ENCODE measurements at places on chromosomes 7 and 10.

DNA sequence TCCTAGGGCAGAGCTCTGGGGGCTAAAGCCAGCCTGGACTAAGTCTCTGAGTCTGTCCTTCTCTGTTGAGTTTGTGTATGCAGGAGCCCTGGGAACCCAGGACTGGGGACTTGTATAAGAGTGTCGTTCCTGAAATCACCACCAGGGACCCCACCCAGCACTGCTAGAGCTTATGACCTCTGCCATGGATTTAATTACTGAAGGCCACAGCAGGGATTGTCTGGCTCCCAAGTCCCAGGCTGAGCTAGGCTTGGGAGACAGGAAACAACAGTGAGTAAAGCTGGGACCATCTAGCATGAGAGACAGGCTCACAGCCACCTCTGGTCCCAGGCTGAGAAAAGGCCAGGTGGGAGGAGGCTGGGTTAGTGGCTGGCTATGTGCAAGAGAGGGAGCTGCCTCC, 1.4 kb upstream of the TSPAN15 start:
- DNase-seq = no peak

DNA sequence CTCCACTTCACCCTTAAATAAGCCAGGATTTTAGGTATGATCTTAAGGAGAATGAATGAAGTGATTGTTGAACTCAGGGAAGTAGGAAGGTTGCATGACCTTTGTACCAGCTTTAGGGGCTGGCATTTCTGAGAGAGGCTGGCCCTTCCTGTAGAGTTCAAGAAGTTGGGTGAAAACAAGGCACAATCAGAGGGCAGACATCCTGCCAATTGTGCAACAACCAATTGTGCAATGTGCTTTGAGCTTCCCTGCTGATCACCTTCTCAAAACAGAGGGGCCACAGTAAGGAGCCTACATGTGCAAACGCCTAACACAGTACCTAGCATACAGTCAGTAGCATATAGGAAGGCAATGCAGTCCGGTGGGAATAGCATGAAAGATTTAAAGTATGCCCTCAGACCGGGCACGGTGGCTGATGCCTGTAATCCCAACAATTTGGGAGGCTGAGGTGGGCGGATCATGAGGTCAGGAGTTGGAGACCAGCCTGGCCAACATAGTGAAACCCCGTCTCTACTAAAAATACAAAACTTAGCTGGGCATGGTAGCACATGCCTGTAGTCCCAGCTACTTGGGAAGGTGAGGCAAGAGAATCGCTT, 5.4 kb downstream of the CPVL start:
- DNase-seq = no peak

GRCh38 chr10:78491812-78492211, 458.1 kb downstream of the RPS24 start:
- DNase-seq = no peak

DNA sequence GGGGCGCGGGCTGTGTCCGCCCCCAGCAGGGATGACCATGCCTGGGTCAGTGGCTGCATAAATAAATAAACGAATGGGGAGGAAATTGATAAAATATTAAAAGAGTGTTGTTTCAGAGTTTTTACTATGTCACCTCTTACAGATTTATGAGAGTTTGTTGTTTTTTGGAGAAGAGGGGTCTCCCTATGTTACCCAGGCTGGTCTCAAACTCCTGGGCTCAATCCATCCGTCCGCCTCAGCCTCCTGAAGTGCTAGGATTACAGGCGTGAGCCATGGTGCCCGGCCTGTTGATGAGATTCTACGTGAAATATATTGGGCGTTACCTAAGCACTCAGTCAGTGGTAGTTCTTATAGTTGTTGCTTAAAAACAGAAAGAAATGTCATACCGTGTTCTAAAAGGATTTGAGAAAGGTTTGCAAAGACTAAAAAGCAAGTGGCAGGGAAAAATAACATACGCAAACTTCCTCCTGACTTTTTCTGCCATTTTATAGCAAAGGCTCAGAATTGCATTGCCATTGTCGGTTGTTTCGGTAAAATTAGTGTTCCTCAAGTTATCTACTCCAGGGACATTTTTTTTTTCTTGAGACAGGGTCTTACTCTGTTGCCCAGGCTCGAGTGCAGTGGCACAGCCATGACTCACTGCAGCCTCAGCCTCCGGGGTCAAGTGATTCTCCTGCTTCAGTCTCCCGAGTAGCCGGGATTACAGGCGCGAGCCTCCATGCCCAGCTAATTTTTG, 39.5 kb upstream of the FOXK1 start:
- DNase-seq = no peak

- no peak for DNase-seq
Measured at GRCh38 chr10:116602648-116603400, 12.1 kb downstream of the PNLIPRP1 start.

GRCh38 chr7:69885431-69885830, 287.2 kb downstream of the AUTS2 start:
- no peak for DNase-seq

Measured in spinal cord (tissue), 10 donors.